ENCODE measurements at places on chromosomes 3 and 15.

GRCh38 chr15:41474941-41475340 lies 18.7 kb upstream of the ITPKA start:
- no peak for DNase-seq

- DNase-seq: peak; percentile 79
Observed at GRCh38 chr3:149224736-149225594, 3.3 kb upstream of the CP start.

DNA sequence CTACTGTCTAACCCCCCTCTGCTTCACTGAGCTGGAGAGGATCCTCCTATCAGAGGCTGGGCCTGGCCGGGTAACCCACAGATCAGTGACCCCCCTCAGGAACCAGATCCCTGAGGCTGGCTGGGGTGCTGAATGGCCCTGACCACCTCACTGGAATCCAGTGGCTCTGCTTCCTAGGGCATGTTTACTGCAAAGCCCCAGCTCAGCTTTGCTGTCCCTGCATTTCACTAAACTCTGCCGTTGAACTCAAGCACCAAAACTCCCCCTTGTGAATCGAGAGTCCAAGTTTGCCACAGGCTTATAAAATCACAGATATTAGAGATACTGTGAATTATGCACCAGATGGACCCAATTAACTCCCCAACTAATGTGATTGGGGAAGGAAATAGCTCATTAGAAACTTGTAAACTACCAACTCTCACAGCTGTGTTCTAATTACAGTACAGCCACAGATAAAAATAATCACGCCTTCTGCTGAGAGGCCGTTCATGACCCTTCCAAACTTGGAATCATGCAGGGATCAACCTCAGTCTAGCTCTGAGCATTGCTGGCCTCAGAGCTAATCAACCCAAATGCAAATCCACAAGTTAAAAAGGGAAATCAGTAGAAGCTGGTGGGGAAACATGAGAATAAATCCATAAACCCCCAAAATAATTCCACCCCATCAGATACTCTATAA lies 47.0 kb downstream of the OCA2 start:
- DNase-seq: no peak

GRCh38 chr3:47949979-47950378 lies 66.2 kb downstream of the MAP4 start:
- DNase-seq: no peak

GRCh38 chr15:66291816-66292570 lies 1.4 kb upstream of the DIS3L start:
- no peak for DNase-seq

DNA sequence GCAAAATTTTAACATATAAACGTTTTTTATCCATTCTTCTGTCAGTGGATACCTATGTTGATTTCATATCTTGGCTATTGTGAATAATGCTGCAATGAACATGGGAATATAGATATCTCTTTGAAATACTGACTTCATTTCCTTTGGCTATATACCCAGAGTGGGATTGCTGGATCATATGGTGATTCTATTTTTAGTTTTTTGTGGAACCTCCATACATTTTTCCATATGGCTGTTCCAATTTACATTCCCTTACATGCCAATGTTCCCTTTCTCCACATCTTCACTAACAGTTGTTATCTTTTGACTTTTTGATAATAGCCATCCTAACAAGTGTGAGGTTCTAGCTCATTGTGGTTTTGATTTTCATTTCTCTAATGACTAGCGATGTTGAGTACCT lies 344.6 kb downstream of the EPHA3 start:
- no peak for DNase-seq

DNA sequence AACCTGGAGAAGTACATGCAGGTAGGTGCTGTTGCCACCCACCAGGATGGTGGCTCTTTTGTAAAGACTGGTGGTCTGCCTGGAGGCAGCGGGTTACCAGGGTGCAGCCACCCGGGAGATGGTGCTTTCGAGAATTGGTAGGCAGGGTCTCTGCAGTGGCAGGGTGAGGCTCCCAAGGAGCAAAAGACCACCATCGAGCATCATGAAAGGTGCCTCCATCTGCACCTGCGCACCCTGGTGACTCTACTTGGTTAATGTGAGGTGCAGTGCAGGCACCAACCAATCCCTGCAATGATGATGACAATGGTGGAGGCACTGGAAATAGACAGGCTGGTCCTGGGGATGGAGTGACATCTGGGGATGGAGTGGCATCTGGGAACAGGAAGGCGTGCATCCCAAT lies 236.7 kb downstream of the ADAMTS17 start:
- no peak for DNase-seq

- DNase-seq: peak; percentile 58
Observed at GRCh38 chr15:22949074-22949547, 31.1 kb downstream of the CYFIP1 start.

DNA sequence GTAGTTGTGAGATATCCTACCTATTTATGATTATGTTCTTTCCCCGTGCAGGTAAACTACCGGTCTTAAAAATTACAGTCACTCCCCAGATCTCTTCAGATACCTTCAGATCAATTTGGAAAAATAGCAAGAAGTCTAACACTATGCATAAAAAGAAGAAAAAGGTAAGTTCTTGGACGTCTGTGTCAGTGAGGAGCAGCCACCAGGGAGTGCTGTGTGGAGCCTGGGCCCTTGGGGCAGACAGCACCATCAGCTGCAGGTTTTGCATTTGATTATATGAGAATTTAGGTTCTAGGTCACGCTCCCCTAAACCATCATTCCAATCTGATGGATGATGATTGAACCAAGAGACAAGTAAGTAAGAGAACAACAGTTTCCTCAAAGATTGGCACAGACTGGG lies 8.9 kb upstream of the RNF7 start:
- DNase-seq: no peak

DNA sequence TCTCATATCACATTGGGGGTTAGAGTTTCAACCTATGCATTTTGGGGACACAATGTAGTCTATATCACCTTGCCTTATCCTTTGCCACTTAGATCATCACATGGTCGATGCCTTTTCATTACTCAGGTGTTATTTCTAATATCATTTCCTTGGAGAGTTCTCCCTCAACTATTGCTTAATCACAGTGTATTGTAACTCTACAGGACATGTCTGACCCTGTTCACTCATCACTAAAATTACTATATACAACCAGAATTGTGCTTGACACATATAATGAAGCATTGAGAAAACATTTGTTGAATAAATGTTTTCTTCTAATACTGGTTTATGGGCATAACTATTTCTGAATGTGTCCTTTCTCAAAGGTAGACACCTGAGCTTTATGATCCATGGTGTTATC lies 207.4 kb downstream of the EPHA6 start:
- no peak for DNase-seq

GRCh38 chr3:149378478-149379309 lies 1.2 kb upstream of the TM4SF1 start:
- no peak for DNase-seq

GRCh38 chr15:22903961-22904534 lies 65.6 kb downstream of the NIPA2 start:
- no peak for DNase-seq

GRCh38 chr15:66408254-66408653 lies 21.5 kb downstream of the MAP2K1 start:
- no peak for DNase-seq

DNA sequence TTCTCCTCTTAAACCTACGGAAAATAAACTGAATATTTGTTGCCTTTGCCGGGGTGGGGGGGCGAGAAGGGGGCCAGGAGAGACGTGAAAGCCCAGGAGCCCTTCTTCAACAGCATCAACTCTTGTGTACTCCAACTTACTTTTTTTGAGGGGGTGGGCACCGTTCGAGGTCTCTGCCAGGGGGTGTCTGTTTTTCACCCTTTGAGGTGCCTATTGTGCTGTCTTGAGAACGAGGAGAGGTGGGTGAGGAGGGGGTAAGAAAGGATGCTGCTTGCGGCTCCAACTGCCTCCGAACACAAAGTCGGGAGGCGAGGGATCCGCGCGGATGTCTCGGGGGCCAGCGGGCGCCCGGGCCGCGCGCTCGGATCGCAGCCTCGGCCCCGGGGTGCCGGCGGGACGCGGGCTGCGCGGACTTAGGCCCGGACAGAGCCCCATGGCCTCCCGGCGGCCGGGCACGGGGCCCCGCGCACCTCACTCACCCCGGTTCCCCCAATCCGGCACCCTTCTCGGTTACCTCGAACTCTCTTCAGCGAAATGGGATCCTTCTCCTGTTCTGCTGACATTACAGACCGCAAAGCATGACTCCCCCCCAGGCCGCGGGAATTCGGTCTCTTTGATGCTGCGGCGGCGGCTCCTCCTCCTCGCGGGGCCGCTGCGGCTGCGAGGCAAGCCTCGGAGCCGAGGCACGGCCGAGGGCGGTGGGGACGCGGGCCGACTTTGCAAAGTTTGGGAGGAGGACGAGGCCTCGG lies 650 bp downstream of the PYGO1 start:
- peak; percentile 38 for DNase-seq

DNA sequence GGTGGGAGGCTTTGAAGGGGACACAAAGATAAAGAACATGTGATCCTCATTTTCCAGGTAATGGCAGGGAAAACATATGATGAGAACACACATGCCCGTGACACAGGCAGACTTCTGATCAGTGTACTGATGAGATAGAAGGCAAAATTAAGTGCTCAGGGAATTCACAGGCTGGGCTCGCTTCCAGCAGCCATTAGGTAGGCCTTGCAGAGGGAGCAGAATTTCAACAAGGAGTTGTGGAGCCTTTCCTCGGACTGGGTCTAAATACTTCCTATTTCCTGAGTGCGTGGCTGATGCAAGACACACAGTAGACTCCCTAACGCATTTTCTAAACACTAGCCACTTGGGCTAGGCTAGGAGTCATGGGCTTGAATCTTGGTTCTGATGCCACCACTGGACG lies 74.0 kb upstream of the ETV5 start:
- DNase-seq: no peak

GRCh38 chr3:137764001-137764433 lies at the start of gene SOX14:
Gene SOX14 (plus strand): TSS chr3:137764315. CDS start chr3:137764785, 470 bp downstream.
- DNase-seq: no peak

- DNase-seq: no peak
Observed at GRCh38 chr15:56719021-56719612, 14.2 kb downstream of the ZNF280D start.

GRCh38 chr15:80785811-80786354 lies 6.7 kb downstream of the CEMIP start:
- no peak for DNase-seq
